Stomach (tissue), 19 donors: ENCODE measurements at places on chromosomes 6 and 20. TPM values are rescaled to one million over a fixed set of nuclear protein-coding genes. Genes with fewer than 3 reads are reported as not detected.
A peak's percentile ranks its signal among the peaks of the same experiment; 100 is the strongest.

CRISP3 gene
- 0.55 TPM for total RNA-seq

DNA sequence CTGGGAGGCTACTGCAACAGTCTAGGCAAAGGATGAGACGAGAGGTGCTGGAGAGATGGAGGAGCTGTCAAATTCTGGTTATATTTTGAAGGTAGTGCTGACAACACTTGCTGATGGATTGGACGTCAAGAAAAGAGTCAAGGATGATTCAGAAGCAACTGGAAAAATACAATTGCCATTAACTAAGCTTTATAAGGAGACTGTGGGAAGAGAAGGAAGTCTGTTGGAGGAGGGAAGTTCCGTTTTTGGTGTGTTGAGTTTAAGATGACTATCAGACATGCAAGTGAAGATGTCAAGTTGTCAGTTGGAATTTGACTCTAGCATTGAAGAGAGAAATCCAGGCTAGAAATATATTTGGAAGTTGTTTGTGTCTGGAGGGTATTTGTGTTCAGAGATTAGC is 358.1 kb downstream of the RNGTT start:
- no peak for DNase-seq
- H3K4me1 ChIP-seq: no peaks in the 10 kb centered on the region
- no peaks in the 10 kb centered on the region for H3K27me3 ChIP-seq
- H3K36me3 ChIP-seq: no peaks in the 10 kb centered on the region

DNA sequence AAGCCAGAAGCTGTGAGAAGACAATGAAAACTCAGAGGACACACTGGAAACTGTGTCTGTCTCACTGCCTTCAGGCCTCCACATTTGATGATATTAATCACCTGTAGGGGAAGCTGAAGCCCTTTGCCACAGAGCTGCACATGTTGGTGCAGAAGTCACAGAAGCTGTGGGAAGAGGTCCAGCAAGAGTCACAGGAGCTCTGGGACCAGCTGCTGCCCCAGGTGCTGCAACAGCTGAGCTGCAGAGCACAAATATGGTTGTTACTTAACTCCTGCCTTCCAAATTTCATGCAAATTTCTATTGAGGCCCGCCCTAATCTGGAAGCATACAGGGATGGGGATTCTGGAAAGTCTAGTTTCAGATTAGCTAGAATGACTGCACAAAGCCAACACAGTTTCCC is 169.3 kb downstream of the OGFRL1 start:
- no peaks in the 10 kb centered on the region for H3K36me3 ChIP-seq
- H3K27ac ChIP-seq: no peak overlapping the region
- H3K4me1 ChIP-seq: no peaks in the 10 kb centered on the region
- H3K27me3 ChIP-seq: no peaks in the 10 kb centered on the region
- peak; percentile 14 for DNase-seq
- H3K4me3 ChIP-seq: no peak overlapping the region

GRCh38 chr6:128241216-128241615 is 279.2 kb downstream of the PTPRK start:
- no peak overlapping the region for H3K27ac ChIP-seq
- H3K4me3 ChIP-seq: no peak overlapping the region
- no peaks in the 10 kb centered on the region for H3K27me3 ChIP-seq
- DNase-seq: peak; percentile 8
- H3K4me1 ChIP-seq: peaks cover 15% of the 10 kb centered on the region

JPH2 gene
- total RNA-seq: 42.0 TPM

DNA sequence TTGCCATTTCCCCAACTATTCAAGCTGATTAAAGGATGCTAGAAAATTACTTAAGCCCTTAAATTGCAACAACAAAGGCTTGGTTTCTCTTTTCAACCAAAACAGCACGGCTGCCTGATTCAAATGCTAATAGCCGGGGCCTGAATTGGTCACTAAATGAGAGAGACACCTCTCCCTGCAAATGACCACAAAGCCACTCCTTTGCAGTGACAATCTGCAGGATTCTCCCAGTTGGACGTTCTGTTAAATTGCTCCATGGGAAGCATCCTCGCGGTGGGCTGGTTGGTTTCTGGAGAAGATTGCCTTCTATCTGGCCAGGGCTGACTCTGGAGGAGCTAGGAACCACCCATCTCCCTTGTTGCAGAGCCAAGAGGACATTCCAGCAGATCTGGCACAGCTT is 29.7 kb upstream of the TBXT start:
- H3K4me1 ChIP-seq: peaks cover 11% of the 10 kb centered on the region
- H3K27me3 ChIP-seq: no peaks in the 10 kb centered on the region
- no peak overlapping the region for H3K4me3 ChIP-seq
- H3K36me3 ChIP-seq: no peaks in the 10 kb centered on the region
- H3K27ac ChIP-seq: no peak overlapping the region
- no peak for DNase-seq
